ENCODE measurements at places on chromosomes 5 and 9.

- DNase-seq, result no peak
Measured at GRCh38 chr9:135504262-135505243, 4.1 kb downstream of the MRPS2 start.

DNA sequence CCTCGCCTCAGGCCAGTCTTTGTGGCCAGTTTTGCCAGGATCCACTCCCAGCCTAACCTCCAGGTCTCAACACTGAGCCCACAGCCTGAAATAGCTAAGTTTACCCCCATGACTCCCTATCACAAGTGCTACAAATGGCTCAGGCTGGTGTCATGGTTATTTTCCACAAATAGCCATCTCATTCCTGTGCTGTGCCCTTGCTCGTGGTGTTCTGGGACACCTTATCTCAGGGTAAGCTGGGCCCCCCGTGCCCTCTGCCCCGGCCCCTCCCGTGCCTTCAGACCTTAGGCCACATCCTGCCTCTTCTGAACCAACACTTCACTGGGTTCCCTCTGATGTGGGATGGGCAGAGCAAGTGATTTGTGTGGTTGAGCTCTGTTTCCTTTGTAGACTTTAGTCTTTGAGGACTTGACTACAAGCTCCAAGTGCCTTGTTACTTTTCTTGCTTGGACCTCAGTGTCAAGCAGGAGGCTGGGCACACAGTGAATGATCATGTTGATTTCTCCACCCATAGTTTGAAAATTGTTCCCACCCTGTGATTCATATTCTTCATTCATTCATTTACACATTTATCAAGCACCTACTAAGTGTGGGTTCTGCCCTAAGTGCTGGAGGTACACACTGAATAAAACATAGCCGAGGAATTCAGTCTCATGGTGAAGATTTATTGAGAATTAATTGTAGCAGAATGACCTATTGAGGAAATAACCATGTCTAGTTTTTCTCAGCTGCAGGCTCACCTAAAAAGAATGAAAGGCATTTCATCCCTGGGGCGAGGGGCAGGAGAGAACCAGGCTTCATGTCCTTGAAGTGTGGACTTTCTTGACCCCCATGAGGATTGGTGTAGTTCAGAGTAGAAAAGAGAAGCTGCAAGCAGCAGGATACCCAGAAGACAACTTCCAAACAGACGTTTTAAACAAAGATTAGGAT is 84.5 kb upstream of the CTNNA1 start:
- DNase-seq, result no peak

- DNase-seq, result no peak
Measured at GRCh38 chr5:8410618-8411017, 541.7 kb downstream of the MTRR start.

DNA sequence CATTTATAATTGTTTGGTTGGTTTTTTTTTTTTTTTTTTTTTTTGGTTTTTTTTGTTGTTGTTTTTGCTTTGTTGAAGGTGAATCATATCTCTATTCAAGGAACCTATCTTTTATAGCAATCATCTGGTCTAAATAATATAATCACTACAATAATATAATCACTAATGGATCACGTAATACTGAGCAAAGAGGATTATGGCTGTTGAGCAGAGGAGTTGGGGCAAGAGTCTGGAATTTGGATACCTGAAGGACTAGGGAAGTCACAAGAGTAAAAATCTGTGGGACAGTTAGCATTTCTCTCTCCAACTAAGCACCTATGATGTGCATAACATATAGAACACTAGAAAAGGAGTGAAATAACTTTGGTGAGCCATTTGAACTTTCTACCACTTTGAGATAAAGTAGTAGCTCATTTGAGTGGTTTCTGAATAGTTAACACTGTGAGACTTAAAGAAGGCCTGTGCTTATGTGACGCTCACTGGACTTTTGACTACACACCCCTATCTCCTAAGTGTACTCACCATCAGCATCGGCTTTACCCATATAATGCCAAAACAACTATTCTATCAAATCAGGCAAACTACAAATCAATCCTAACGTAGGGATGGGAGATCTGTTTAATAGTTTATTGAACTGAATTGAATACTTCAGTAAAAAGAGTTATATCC is 564.9 kb upstream of the TUSC1 start:
- no peak for DNase-seq

DNA sequence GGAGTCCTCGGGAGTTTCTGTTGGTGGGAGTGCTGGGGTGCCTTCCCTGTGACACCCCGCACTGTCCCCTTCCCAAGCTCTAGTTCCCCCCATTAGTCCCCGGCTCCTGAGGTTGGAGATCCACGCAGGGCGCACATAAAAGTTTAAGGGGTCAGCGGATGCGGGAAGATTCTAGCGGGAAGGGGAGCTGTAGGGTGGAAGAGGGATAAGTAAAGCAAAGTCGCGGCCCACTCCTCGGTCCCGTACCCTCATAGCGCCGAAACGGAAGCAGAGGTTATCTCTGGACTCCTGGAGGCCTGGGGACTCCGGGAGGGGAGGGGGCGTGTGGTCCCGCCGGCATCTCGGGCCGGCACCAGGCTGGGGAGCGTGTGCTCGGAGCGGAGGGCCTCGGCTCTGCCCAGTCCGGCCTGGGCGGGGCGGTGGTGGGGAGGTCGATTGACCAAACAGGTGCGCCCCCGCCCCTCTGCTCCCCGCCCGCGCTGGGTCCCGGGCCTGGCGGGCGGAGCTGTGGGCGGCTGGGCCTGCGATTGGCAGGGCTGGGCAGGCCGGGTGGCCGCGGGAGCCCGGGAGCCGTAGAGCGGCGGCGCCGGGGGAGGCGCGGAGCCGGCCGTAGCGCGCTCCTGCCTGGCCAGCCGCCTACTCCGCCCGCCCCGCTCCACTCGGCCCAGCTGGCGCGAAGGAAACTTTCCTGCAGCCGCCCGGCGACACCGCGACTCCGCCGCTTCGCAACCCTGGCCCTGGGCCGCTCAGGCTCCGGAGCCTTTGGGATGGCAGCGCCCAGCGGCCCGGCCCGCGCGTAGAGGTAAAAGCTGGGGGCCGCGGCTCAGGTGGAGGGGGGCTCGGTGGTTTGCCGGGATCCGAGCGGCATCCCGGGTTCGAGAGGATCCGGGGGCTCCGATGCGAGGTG is 52.2 kb upstream of the DAB2IP start:
- DNase-seq, result no peak

GRCh38 chr5:67375606-67376005 is 179.0 kb upstream of the CD180 start:
- no peak for DNase-seq

DNA sequence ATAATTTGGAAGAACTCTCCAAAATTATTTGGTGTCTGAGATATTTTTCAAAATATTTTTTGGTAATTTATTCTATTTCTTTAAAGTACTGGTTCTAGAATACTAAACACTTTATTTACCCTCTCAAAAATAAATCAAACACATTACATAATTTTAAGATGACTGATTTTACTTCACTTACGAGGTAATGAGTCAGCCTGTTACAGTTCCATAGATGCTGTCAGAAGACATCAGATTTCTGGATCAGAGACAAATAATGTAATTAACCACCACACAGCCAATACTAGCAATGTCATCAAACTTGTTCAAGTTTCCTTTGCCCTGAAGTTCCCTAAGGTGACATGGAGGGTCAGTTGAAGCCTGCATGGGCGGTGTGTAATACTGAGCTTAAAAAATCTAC is 106.1 kb upstream of the CDH9 start:
- no peak for DNase-seq

DNA sequence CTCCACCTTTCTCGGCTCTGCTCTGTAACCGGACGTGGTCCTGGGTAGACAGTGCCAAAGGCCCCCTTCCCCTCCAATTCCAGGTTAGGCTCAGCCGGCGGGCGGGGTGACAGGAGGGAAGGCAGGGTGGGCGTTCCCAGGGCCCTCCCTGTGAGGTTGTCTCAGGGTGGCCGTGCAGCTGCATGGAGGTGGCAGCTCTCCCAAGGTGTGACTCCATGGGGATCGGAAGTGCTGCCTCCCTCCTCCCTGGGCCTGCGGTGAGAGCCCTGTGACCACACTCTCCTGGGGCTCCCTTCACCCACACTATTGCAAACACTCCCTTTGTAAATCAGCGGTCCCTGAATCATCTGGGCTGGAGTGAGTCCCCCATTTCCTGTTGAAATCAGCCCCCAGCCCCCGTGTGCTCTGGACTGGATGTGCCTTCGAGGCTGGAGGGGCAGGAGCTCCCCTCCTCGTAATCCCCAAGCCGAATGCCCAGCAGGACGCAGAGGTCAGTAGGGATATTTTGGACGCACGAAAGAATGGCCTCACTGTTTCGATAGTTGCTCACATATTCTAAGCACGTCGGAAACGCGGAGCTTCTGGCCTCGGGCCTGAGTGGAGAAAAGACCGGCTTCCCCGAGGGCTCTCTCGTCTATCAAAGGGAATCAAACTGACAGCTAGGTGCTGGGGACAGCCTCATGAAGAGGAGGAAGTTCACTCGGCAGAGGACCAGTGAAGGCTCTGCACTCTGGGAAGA is 107.6 kb upstream of the COL5A1 start:
- DNase-seq, result no peak

DNA sequence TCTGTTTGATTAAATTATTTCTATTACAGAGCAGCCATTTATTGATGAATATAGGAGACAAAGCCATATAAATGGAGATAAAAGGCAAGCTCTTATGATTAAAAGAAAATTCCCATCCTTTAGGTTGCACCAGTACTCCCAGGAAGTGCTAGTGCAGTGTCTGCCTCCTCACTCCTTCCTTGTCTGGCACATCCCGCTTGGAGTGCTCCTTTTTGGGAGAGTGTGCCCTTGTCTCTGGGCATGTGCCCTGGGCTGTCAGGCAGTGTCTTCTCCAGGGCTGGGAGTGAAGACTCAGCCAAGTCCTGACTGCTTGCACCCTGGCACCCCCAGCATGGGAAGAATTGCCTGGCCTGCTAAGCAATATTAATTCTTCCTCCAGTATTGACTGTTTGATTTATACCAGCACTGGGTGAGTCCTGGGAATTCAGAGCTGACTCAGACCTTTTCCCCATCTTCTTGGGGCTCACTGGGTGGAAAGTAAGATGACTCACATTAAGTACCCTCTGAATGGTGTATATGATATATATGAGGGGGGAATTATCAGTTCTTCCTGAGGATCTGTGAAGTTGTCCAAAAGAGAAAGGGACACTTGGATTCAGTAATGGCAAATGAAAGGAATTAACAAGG is 62.1 kb downstream of the ZSWIM6 start:
- DNase-seq, result no peak
